ENCODE measurements at places on chromosomes 16 and 17.
A peak's percentile ranks its signal among the peaks of the same experiment; 100 is the strongest.

DNA sequence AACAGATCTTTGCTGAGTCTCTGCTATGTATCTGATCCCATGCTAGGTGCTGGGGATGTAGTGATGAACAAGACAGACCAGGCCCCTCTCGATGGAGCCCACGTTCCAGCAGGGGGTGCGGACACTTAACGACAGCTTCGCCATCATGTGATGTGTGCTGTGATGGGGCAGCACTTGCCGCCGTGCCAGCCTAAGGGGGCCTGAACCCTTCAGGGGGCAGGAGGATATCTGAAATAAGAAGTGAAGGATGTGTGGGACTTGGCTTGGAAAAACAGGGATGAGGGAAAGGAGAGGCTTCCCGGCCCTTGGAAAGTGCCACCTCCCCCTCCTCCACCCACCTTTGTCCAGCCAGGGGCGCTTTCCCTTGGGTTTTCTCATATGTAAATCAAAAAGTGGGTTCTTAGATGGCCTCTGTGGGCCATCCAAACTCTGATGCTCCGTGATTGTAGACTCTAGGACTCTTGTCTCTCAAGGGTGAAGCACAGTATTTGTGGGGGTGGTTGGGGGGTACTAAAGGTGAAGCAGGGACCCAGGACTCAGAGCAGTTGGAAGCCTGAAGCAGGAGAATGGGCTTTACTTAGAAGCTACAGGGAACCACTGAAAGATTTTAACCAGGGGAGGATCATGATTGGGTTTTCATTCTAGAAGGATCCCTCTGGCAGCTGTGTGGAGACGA lies 4.0 kb upstream of the DLX3 start:
- no peak overlapping the region for H3K27ac ChIP-seq
- no peak for DNase-seq
- peaks cover 10% of the 10 kb centered on the region for H3K4me1 ChIP-seq
- peaks cover 40% of the 10 kb centered on the region for H3K27me3 ChIP-seq

GRCh38 chr16:53219795-53220454 lies 165.1 kb downstream of the CHD9 start:
- no peak for DNase-seq
- no peak overlapping the region for H3K4me3 ChIP-seq
- no peaks in the 10 kb centered on the region for H3K27me3 ChIP-seq
- H3K27ac ChIP-seq: peak overlapping the region; percentile 10

GRCh38 chr16:4026854-4027253 lies 89.4 kb downstream of the ADCY9 start:
- H3K27ac ChIP-seq: no peak overlapping the region
- no peak overlapping the region for H3K4me3 ChIP-seq
- peaks cover 10% of the 10 kb centered on the region for H3K36me3 ChIP-seq
- no peak for DNase-seq

DNA sequence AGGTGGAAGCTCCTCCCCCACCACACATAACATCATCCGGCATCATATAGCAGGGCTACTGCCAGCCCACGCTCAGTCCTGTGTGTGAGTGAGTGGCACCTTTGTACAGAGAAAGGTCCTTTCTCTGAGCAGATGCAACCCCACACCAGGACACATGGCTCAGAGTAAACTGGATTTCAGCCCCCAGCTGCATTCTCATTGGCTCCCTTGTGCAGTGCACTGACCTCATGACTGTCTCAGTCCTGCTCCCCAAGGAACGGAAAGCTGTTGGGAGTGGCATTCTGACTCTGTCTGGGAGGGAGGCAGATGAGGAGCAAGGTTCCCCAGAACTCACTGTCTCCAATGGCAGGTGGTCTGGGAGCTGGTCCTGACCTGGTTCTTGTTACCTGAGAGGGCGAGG lies 244.1 kb downstream of the PHKB start:
- no peak overlapping the region for H3K4me3 ChIP-seq
- H3K4me1 ChIP-seq: no peaks in the 10 kb centered on the region
- H3K27me3 ChIP-seq: no peaks in the 10 kb centered on the region
- H3K36me3 ChIP-seq: no peaks in the 10 kb centered on the region

GRCh38 chr16:1398826-1399581 lies 15.5 kb downstream of the UNKL start:
- H3K36me3 ChIP-seq: peaks cover 11% of the 10 kb centered on the region
- no peak for DNase-seq
- no peaks in the 10 kb centered on the region for H3K4me1 ChIP-seq
- no peak overlapping the region for H3K4me3 ChIP-seq
- no peaks in the 10 kb centered on the region for H3K27me3 ChIP-seq

DNA sequence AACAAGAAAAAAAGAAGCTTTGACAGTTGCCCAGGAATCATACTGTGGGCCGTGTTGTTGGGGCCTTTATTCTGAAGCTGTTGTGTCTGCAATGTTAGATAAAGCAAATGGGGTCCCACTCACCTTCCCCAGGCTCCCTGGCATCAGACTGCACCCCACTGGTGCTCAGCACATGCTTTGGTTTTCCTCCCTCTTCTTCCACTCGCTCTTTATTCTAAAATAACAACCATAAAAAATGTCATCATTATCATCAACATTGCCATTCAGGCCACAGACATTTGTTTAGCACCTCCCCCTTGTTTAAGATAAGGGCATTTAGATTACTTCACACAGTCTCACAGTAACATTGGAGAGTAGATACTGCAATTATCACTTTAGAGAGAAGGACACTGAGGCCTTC lies 8.2 kb downstream of the MYLK3 start:
- H3K27me3 ChIP-seq: no peaks in the 10 kb centered on the region
- no peak for DNase-seq
- no peak overlapping the region for H3K27ac ChIP-seq
- H3K4me3 ChIP-seq: no peak overlapping the region

- H3K27me3 ChIP-seq: no peaks in the 10 kb centered on the region
- H3K36me3 ChIP-seq: no peaks in the 10 kb centered on the region
- no peak overlapping the region for H3K27ac ChIP-seq
- DNase-seq: peak; percentile 63
- H3K4me3 ChIP-seq: no peak overlapping the region
Measured at GRCh38 chr17:79874329-79874981, 35.2 kb upstream of the CBX4 start.

- no peak for DNase-seq
- H3K27ac ChIP-seq: no peak overlapping the region
- no peaks in the 10 kb centered on the region for H3K36me3 ChIP-seq
- H3K4me3 ChIP-seq: no peak overlapping the region
Measured at GRCh38 chr17:40525294-40525693, 23.9 kb upstream of the TNS4 start.

All from small intestine (tissue), 16 donors.